ENCODE measurements at places on chromosomes 16 and 17.

DNA sequence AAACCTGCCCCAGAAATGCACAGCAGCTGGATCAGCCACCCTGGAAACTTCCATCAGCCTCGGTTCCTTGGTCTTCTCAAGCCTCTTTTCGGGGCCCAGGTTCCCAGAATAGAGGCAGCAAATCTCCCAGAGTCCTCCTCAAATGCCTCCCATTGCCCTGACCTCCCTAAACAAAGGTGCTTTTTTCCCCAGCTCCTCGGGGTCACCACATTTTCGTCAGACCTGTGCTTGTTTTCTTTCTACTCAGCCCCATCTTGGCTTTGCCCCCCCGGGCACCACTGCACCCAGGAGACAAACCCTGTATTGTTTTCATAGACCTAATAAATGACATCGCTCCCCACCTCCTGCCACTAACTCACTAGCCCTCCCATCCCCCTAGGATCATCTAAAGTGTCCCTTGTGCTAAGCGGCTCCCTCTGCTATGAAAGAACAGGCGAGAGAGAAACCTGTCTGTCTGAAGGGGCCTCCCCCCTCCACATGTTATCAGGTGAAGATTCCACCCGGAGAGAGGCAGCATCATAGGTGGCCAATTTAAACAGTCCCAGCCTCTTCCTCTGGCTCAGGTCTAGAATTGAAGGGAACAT is 451.1 kb downstream of the SOX9 start:
- no peak for DNase-seq

DNA sequence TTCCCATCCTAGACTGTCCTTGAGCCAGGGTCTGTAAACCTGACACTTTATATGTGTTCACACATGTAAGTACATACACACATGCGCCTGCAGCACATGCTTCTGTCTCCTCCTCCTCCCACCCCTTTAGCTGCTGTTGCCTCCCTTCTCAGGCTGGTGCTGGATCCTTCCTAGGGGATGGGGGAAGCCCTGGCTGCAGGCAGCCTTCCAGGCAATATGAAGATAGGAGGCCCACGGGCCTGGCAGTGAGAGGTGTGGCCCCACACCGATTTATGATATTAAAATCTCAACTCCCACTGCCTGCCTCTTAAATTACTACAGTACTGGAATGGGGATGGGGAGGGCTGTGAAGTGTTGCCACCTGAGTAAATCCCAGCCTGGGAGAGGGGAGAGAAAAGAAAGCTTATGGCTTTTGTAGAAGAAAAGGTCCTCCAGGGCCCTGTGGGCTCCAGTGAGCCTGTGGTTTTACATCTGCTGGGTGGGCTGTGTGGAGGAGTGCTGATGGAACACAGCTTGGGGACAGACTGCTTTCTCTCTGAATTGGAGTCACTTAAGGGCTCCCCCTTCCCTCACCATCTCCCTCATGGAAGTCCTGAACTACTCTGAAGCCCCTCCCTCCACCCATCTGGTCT is 990 bp upstream of the WNK4 start:
- no peak for DNase-seq

DNA sequence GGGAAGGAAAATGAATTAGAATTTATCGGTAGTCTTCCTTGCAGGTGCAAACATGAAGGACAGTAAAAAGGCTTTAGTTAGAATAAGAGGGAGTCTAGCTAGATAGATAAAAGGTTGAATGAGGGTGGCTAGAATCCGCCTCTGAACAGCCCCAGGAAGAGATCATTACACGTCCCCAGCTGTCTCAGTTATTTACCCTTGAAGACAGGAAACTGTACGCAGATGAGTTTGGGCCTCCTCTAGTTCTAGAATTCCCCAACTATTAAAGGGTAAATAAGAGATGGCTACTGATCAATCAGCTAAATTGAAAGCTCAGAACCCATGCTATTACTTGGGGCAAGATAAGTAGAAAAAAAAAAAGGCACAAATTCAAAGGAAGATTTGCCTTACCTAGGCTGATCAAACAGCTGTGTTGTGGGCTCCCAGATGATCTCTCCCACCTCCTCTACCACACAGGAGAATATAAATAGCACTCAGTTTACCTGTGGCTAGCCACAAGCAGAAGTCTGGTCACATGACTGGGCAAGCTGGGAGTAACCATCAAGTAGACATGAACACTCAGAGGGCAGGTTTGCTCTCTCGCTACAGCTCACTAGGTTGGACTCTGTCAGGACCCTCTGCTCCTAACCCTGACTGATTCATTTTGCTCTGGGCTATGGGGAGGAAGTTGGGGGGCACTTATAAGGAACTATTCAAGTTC is 17.0 kb downstream of the FAM117A start:
- DNase-seq: no peak

DNA sequence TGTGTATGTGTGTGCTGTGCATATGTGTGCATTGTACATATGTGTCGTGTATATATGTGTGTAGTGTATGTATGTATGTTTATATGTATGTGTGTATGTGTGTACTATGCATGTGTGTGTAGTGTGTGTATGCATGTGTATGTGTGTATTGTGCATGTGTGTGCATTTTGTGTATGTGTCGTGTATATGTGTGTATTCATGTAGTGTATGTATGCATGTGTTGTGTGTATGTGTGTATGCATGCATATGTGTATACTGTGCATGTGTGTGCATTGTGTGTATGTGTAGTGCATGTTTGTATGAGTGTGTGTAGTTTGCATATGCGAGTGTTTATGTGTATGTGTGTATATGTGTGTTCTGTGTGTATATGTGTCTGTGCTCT is 15.5 kb upstream of the CCL17 start:
- DNase-seq: no peak

DNA sequence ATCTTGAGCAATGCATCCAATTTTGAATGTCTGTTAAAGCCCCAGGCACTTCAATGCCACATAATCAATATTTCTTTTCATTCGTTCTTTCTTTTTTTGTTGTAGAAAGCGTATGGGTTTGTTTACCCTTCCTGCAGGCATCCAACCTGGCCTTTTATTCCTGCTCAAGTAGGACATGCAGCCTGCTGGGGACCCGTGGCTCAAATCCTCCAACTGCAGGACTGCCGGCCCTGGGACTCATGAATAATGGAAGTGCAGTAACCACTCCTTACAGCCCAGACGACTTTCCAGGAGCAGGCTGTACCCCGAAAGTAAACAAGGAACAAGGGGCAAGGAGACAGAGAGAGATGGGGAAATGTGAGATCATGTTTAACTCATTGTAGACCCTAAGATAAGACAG is 126.4 kb downstream of the SALL1 start:
- no peak for DNase-seq

DNA sequence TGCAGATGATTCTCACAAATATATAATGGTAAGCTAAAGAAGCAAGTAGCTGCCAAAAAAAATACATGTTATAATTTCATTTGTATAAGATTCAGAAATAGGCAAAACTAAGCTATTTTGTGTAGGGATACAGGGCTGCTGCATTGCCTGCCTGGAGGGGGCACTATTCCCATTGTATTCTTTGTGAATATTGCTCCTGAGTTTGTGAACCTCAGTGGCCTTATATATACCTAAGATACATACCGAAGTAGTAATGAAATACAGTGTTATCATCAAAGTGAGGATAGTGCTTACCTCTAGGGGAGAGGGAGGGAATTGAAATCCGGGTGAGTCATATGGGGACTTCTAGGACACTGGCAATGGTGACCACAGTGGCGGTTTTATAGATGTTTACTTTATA is 53.5 kb downstream of the C17orf58 start:
- DNase-seq: no peak

DNA sequence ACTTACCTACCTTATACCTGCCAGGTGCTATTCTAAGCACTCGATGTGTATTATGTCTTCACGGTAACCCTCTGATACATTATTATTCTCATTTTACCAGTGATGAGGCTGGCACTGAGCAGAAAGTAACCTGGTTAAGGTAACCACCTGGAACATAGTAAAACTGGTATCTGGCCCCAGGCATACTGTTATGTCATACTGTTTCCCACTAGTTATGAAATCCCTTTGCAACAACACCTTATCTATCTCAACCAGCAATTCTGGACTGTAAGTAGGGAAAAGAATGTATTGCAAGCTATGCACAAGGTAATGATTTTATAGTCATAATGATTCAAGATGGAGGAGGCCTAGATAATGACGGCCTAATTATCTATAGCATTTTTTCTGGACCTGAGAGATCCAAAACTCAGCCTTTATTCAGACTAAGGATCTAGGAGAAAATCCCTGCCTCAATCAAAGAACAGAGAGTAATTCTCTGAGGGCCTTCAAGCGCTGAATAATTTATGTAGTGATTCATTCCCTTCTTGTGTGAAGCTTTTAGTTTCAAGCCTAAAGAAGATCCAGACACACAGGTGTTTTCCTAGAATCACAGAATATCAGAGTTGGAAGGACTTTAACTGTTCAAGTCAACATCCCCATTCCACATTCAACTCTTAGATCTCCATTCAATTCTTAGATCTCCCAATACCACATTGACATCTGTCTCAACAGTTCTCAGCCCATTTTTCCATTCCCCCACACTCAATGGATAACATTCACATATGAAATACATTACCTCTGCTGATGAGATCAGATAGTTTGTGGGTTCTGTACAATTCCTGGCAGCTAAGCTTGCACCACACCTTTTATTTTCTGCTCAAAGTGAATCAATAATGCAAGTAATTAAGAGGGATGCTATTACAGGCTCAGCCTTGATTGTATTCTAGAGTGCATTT is 14.9 kb upstream of the MMD start:
- no peak for DNase-seq

DNA sequence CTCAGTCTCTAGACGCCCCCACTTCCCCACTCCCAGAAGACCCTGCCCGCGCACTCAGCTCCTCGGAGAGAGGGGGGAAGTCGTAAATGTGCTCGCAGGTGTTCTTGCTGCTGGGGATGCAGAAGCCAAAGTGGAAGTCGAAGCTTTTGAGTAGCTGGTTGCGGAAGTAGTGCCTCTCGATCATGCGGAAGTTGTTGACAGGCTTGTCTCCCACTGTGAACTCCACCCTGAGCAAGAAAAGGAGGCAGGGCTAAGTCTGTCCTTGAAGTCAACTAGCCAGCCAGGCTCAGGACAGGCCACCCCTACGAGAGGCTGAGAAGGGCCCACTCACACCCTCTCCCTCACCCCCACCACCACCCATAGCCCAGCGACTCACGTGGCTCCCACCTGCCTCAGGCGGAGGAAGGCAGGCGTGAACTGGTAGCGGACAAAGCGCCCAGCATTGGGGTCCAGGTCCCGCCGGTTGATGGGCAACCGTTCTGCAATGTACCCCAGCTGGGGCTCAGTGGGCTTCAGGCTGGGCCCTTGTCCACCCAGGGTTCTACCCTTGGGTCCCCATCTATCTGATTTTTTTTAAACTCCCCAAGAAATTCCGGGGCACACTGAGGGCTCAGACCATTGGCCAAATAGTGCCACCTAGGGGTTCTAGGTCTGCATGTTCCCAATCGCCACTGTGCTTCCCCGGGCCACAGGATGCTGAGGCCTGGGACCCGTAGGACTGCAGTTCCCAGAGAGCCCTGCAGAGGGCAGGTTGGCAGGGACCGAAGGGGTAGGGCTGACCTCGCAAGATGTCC is 4.6 kb downstream of the UNC119 start:
- DNase-seq: peak; percentile 82

DNA sequence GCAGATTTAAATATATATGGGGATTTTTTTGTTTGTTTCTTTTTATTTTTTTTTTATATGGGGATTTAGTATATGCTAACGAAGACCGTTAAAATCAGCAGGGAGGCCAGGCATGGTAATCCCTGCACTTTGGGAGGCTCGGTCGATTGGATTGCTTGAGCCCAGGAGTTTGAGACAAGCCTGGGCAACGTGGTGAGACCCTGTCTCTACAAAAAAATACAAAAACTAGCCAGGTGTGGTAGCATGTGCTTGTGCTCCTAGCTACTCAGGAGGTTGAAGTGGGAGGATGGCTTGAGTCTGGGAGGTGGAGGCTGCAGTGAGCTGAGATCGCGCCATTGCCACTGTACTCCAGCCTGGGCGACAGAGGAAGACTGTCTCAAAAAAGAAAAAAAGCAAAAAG is 22.3 kb upstream of the MEIOC start:
- no peak for DNase-seq

- DNase-seq: no peak
Observed at GRCh38 chr16:739560-740458, 988 bp downstream of the CIAO3 start.

DNA sequence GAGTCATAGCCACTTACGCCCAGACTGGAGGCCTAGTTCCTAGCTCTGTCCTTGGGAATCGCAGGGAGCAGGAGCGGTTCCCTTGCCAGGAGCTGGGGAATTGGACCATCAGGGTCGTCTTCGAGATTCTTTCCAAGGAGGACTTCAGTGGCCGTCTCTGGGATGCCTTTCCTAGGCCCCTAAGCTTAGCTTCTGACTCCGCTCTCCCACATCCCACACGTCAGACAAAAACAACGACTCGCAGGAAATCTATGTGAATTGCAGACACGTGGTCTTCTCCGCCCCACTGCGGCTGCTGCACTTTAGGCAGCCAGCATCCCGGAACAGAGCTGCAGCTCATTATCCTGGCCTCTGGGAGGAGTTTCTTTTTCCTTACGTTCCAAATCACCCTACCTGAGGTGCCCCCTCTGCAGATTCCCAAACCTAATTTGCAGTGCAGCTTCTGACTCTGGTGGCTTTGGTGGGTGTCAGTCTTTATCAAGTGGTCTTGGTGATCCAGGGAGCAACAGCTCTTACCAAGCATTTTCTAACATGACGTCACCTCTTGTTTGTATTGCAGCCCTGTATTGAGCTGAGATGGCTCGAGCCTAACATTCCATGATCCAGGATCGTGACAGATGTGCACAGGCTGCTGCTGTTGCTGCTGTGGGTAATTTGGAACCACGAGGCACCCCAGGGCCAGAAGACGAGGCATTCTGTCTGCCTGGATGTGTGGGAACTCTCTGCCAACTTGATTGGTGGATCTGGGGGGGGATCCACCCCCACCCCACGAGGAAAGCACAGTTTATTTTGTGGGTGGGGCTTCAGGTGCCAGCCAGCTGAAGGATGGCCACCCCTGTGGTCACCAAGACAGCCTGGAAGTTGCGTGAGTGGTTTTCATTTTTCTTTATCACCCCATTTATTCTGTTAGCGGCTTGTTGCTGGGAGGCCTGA is 1.1 kb downstream of the KATNB1 start:
- DNase-seq: no peak

GRCh38 chr16:2042986-2043666 is 4.5 kb downstream of the NTHL1 start:
- no peak for DNase-seq

Measured in psoas muscle (tissue), 8 donors.